ELF-1 (cell line): ENCODE measurements at places on chromosomes 5 and 9.

GRCh38 chr5:44568519-44568918, 179.3 kb upstream of the FGF10 start:
- DNase-seq: no peak

DNA sequence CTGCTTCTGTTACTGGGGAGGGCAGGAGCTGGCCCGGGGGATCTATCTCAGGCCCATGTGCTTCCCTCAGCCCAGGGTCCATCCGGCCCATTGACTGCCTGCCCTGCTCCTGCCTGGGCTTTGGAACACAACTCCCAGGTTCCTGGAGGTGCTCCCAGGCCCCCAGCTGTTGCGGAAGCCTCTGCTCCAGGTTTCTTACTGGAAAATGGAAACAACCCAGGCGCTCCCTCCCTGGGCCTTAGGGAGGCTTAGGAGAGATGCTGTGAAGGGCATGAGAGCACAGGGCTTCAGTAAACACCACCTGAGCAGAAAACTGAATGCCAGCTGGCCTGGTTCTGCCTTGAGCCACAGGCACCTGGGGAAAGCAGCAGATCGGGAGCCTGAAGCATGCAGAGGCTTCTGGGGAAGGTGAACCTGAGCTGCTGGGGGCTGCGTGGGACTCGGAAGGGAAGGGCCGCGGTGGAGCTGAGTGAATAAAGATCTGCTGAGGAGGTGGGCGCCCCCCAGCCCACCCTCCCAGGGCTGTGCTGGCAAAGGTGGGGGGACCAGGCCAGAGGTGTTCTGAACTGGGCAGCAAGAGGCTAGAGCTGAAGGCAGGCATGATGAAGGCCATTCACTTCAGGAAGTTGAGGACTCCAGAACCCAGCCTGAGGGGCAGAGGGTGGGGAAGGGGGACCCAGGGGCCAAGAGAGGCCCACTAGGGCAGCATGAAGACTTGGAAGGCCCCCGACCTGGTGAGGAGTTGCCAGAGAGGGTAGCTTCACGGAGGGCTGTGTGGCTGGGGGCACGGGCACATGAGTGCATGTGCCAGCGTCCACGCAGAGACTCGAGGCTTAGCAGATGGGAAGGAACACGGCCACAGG, 64.8 kb downstream of the SHB start:
- no peak for DNase-seq

DNA sequence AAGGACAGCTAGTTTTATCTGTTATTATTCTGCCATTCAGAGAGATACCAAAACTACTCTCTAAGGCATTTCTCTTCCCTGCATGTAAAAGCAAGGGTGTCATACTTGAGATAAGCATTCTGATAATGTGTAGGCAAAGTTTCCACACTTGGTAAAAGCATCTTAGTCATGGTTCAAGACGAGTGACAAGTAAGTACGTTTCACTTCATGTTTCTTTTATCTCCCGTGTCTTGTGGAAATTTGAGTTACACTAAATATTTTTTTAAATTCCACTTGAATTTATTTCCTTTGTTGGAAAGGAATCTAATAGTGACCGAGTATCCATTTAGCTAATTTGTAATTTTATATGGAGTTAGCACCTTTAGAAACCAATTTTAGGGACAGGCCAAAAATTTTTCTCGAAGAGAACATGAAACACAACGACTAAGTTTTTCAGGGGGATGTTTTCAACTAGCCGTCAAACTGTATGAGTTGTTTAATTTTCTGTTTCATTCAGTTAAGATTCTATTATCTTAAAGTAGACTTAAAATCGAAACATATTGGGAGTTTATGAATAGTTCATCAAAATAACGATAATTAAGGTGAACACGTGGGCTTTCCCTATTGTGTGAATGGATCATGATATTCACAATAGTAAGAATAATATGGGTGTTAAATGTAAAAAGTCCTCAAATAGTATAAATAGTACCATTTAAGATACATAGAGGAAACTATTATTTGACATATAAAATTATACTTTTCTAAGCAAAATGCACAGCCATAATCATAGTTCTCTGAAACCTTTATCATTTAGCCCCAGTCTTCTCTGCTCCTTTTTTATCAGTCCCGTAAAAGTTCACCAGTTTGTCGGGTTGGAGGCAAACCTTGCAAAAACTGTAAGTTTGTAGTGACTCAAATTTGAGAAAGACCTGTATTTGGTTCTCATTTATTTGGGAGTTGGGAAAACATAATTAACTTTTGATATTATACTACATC, 1.6 kb downstream of the RFESD start:
- no peak for DNase-seq

DNA sequence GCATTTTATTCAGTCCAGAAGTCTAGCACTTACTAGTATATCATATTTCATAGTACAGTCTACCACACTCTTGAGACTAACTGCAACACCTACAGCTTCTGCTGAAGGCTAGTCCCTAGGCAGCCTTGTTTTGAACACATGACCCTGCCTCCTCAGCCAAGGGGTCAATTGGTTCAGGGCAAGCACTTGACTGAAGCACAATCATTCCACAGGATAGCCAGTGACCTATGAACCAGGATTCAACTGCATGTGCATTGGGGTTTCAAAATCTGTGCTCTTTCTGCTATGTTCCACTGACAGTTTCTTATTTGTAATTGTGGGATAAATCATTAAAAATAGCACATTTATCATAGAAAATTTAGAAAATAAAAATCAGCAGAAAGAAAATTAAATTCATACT, 186.8 kb downstream of the TMEM161B start:
- no peak for DNase-seq

- no peak for DNase-seq
These were observed 2.8 kb upstream of the ADAMTS12 start for GRCh38 chr5:33894566-33894965.

DNA sequence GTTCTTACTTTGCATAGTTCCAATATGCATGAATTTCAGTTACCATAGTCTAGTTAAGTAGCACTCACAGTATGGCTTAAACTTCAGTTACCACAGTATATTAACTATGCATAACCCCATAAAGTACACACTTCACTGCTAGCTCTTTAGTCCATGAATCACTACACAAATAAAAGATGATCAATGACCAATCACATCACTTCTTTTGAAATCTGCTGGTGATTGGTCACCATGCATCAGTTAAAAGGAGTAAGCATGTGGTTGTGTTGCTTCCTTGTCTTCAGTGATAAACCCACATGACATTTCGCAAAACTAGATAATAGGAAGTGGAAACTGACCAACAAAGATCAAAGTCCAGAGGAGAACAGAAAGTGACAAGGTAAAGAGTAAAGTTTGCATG, 79.0 kb downstream of the TAF11L14 start:
- no peak for DNase-seq

DNA sequence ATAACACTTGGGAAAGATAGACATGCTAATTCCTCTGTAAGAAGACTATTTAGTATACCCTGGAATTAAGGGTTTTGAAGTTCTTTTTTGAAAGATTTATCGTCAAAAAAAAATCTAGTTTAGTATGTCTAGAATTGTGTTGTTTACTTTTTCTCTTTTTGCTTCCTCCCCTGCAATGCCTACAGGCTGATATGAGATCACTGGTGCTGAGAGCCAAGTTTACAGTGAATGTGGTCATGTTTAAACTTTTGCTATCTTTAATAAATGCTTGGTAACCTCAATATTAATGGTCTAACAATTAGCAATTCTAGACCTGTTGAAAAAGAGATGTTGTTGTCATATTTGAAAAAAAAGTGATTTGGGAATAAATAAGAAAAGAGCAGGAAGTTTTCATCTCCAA, 86.1 kb downstream of the CWC27 start:
- DNase-seq: no peak

DNA sequence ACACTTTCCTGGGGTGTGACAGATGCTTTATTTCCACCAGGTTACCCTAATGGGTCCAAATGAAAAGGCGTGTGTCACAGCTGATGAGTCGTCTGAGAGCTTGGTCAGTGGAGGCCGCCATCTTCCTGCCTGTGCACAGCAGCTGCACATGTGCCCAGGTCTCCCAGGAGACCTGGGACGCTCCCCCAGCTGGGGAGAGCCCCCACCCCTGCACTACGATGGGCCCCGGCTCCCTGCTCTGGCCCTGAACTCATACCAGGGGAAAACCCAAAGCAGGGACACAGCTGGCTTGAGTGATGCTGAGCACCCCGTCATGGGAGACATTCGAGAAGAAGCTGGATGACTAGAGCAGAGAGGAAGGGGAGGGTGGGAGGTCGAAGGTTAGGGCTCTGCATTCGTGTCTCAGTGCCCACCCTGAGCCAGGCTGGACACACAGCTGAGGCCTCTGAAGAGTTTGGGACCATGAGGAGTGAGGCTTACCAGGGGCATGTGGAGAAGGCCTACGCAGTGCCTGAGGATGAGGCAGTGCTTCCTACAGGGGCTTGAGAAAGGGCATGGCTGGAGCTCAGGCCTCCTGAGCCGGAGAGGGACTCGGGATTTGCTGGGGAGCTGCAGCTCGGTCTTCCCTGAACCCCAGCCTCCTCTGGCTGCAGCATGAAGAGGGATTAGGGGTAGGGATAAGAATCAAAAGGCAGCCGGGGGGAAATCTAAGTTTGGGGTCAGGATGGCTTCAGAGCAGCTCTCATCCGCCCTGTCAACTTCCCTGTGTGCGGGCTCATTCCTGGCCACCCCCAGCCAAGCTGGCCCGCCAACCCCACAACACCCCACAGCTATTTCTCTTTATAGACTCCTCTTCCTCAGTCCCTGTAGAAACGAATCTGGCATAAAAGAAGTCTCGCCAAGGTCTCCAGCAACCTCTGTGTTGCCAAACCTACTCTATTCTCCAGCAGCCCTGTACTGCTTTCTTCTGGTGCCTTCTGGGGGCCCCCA, 42.2 kb upstream of the RNU6ATAC start:
- no peak for DNase-seq
